ENCODE measurements at places on chromosomes 4 and X. TPM values are rescaled to one million over a fixed set of nuclear protein-coding genes. Genes with fewer than 3 reads are reported as not detected.

GRCh38 chr4:92265021-92265420 is 38.7 kb upstream of the GRID2 start:
- no peak for DNase-seq
- H3K4me1 ChIP-seq = no peaks in the 10 kb centered on the region
- H3K4me3 ChIP-seq = no peak overlapping the region
- H3K27me3 ChIP-seq = no peaks in the 10 kb centered on the region
- H3K36me3 ChIP-seq = no peaks in the 10 kb centered on the region

DNA sequence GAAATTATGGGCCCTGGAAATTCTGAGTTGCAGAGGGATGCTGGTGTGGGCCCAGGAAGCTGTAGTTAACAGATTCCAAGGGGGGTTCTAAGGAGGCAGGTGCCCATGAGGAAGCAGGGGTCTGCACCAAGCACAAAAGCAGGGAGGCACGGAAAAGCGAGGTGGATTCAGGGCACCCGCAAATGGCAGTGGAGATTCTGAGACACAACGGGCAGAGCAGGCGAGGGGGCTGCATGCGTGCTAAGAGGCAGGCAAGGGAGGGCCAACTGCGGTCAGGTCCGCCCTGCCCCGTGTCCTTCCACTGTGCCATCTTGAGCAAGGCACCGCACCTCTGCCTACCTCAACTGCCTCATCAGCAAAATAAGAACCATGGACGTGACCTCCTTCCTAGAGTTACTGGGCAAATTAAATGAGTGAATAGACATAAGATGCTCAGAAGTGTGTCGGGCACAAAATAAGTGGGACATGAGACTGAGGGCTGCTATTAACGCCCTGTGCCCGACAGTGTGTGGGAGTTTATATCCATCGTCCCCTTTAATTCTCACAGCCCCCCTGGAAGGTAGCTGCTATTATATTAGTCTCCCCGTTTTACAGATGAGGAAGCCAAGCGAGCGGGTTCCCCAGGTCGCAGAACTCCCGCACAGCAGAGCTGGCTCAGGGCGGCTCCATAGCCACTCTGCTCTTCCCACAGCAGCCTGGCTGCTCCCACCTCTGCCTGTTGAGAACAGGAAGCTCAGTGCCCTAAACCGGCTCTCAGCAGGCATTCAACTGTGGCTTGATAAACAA is 67.6 kb downstream of the PPP2R2C start:
- peaks cover 70% of the 10 kb centered on the region for H3K27me3 ChIP-seq
- H3K27ac ChIP-seq = no peak overlapping the region
- no peak for DNase-seq
- H3K36me3 ChIP-seq = no peaks in the 10 kb centered on the region
- no peak overlapping the region for H3K4me3 ChIP-seq

GRCh38 chr4:116122124-116122523 is 963.3 kb downstream of the TRAM1L1 start:
- H3K4me1 ChIP-seq = no peaks in the 10 kb centered on the region
- H3K27ac ChIP-seq = no peak overlapping the region
- H3K27me3 ChIP-seq = no peaks in the 10 kb centered on the region
- no peaks in the 10 kb centered on the region for H3K36me3 ChIP-seq

- no peak overlapping the region for H3K4me3 ChIP-seq
- H3K36me3 ChIP-seq = no peaks in the 10 kb centered on the region
- peaks cover 45% of the 10 kb centered on the region for H3K4me1 ChIP-seq
- H3K27ac ChIP-seq = no peak overlapping the region
These were observed 45.0 kb downstream of the SLC9A7 start for GRCh38 chrX:46713672-46714490.

Gene GAGE13
- total RNA-seq = not detected

Gene TLR6
- total RNA-seq = 4.0 TPM

Measured in naive thymus-derived CD8-positive, alpha-beta T cell (primary cell).